Heart left ventricle (tissue), 16 donors: ENCODE measurements at places on chromosomes 11 and 22. TPM values are rescaled to one million over a fixed set of nuclear protein-coding genes. Genes with fewer than 3 reads are reported as not detected.

The CRYBB3 gene
- not detected for total RNA-seq

The MRGPRE gene
- 0.65 TPM for total RNA-seq

The TBX10 gene
- total RNA-seq: not detected

The APOL5 gene
- not detected for total RNA-seq

The RFPL3 gene
- not detected for total RNA-seq

The AQP11 gene
- total RNA-seq: 1.2 TPM

The RAB6A gene
- 123 TPM for total RNA-seq

The LRP4 gene
- total RNA-seq: 22.0 TPM

The IL17REL gene
- total RNA-seq: not detected

The DRG1 gene
- total RNA-seq: 55.5 TPM

The KRTAP5-10 gene
- total RNA-seq: not detected

The NXPE1 gene
- total RNA-seq: not detected

DNA sequence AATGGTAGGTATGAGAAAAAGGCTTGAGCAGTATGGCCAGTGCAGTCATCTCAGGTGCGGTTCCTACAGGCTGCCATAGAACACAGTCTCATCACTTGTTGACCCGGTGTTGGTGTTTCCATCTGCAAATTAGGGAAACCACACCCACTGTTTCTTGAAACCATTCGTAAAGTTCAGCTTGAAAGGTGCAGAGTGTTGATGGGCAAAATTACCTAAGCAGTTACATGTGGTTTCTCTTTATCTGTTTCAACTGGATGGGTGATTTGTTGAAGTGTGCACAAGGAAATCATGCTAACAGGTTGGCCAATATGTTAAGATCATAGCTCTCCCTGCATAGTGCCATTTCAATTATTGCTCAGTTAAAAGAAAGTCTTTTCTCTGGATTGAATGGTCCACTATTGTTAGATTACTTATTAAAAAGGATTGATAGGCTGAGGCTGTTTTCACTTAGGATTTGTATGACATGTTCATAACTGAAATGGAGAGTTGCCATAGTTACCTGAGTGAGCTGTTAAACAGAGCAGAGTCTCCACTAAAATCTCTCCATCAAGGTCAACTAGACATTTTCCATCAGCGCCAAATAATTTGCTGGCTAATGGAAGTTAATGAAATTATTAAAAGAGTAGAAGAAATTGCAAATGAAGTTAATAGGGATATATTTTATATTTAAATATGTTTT is 203.1 kb upstream of the MTMR2 start:
- DNase-seq: no peak

DNA sequence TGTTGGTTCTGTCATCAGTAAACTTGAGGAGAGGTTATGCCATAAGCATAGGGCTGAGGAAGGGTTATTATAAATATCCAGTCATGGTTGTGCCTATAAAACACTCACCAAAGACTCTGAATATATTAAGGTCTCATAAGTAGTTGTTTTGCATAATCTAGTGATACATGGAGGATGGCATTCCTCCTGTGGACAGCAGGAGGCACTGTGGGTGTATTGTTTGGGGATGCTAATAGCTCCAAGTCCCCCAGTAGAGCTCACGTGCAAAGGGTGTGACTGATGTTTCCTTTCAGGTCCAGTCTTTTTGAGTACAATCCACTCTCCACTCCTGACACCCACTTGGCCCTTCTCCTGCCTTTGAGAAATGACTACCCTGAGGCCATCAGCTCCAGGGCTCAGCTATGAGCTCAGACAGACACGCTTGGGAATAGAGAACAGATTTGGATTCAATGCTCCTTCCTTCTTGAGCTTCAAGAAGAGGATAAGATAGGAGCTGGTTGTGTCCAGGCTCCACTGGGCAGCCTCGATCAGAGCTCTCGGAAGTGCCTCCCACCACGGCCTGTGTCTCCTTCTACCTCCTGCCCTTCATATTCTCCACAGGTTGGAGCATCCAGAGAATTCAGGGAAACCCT is 85.2 kb upstream of the IGLL5 start:
- no peak for DNase-seq

DNA sequence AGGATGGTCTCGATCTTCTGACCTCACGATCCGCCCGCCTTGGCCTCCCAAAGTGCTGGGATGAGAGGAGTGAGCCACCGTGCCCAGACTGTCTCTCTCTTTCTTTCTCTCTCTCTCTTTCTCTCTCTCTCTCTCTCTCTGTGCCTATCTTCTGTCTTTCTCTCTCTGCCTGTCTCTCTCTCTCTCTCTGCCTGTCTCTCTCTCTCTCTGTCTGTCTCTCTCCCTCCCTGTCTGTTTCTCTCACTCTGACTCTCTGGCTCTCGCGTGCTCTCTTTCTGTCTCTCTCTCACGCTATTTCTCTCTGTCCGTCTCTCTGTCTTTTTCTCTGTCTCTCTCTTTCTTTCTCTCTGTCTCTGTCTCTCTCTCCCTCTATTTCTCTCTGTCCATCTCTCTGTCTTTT is 3911.2 kb upstream of the OR11H1 start:
- DNase-seq: no peak

DNA sequence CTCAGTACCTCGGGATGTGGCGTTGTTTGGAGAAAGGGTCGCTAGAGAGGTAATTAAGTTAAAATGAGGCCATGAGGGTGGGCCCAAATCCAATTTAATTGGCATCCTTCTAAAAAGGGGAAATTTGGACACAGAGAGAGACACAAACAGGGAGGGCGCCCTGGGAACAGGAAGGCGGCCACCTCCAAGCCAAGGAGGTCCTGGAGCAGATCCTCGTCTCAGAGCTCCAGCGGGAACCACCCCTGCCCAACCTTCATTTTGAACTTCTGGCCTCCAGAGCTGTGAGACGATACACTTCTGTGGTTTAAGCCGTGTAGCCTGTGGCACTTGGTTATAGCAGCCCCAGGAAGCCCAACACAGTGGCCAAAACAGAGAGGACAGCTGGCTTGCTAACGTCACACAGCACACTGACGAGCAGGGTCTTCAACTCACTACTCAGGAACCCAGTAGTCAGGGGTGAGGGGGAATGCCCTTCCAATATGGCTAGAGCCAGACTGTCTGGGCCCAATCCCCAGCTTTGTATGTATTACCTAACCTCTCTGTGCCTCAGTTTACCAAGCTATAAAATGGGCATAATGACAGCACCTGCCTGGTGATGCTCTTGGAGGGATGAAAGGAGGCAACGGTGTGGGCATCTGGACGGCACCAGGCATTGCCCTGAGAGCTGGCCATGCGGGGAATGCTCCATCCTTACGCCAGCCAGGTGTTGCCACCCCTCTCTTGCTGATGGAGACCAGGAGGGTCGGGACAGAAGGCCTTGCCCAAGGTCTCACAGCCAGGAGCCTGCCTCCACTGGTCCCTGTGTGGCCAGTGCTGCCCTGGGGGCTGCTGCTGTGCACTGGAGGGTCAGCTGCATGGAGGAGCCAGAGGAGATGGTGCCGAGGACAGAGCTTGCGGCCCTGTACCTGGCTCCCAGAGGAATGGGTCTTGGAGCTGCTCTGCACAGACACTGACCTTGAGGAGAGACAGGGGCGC is 53.3 kb upstream of the LINC01488 start:
- no peak for DNase-seq

GRCh38 chr11:35662061-35662648 is 420 bp upstream of the TRIM44 start:
- no peak for DNase-seq

DNA sequence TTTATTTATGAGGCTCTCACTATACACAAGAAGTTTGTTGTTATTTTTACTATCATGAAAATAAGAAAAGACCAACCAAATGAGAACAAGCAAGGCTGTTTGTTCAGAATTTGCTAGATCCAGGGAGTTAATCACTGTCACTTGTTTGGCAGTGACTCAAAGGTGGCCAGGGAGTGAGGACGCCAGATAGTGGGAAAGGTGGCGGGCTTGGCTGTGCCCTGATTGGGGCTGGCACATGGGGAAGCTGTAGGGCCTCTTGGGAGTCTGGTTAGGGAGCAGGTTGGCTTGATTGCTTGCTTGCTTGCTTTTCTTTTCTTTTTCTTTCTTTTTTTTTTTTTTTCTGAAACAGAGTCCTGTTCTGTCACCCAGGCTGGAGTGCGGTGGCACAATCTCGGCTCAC is 53.1 kb upstream of the SLC22A12 start:
- DNase-seq: no peak

GRCh38 chr11:61392981-61393595 is 701 bp downstream of the TMEM216 start:
- no peak for DNase-seq

- DNase-seq: no peak
Observed at GRCh38 chr11:133677387-133677786, 145.1 kb upstream of the OPCML start.

DNA sequence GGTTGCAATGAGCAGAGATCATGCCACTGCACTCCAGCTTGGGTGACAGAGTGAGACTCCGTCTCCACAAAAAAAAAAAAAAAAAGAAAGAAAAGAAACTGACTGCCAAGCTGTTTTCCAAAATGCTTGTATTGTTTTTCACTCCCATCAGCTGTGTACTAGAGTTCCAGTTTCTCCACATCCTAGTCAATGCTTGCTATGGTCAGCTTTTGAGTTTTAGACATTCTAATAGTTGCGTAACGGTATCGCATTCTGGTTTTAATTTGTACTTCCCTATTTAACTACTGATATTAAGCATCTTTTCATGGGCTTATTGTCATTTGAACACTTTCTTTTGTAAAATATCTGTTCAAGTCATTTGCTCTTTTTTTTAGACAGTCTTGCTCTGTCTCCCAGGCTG is 55.7 kb downstream of the TSPAN18 start:
- DNase-seq: no peak

- DNase-seq: peak; percentile 99
Observed at GRCh38 chr11:9314291-9315077, at the start of gene TMEM41B. TMEM41B (minus strand) TSS chr11:9314593; CDS start chr11:9314441, 152 bp downstream.

- DNase-seq: no peak
Observed at GRCh38 chr11:117796456-117796871, 552 bp downstream of the DSCAML1 start.

- DNase-seq: no peak
Observed at GRCh38 chr11:134097166-134097565, 28.3 kb downstream of the JAM3 start.

DNA sequence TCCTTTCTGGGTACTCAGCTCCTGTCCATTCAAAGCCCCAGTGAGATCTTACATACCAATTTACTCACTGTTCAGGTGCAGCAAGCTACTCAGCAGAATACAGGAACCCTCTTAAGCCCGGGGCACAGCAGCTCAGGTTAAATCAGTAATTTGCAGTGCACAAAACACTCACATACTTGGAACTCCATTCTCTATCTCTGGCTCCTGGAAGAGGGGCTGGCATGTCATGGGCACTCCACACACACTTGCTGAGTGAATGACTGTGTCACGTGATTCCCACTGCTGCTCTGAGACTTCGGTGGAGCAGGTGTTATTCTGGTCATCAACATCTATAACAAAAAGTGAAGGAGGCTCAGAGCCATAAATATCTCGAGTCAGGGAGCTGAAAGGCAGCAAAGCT is 157.3 kb upstream of the BDNF start:
- no peak for DNase-seq

- DNase-seq: no peak
Observed at GRCh38 chr11:111845276-111846028, 25.9 kb downstream of the ALG9 start.

- DNase-seq: no peak
Observed at GRCh38 chr22:45188779-45189178, 25.1 kb downstream of the NUP50 start.

- DNase-seq: no peak
Observed at GRCh38 chr22:38403812-38404211, 51.2 kb downstream of the KCNJ4 start.

- DNase-seq: peak; percentile 59
Observed at GRCh38 chr11:86948733-86949132, 6.5 kb downstream of the FZD4 start.

GRCh38 chr11:9535189-9535781 is 38.2 kb upstream of the WEE1 start:
- peak; percentile 66 for DNase-seq

GRCh38 chr11:30855383-30856006 is 269.3 kb upstream of the MPPED2 start:
- no peak for DNase-seq

DNA sequence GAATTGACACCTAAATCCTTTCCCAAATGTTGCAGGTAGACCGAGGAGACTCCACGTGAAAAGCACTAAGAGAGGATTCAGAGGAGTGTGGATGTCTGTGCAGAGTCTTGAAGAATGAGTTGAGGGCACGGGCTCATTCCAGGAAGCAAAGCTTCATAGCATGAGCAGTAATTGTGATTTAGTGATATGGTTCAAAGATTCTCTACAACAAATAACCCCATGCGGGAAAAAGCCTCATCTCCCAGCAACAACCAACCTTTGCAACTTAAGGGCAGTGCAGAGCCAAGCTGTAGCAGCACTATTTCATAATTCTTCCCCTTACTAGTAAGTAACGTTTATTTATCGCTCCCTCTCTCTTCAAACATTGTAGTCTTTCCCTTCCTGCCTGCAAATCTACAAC is 87.5 kb upstream of the CLMP start:
- DNase-seq: no peak

GRCh38 chr11:94793002-94793401 is 24.8 kb downstream of the AMOTL1 start:
- no peak for DNase-seq

- no peak for DNase-seq
Observed at GRCh38 chr11:87179621-87180020, 141.9 kb downstream of the TMEM135 start.

DNA sequence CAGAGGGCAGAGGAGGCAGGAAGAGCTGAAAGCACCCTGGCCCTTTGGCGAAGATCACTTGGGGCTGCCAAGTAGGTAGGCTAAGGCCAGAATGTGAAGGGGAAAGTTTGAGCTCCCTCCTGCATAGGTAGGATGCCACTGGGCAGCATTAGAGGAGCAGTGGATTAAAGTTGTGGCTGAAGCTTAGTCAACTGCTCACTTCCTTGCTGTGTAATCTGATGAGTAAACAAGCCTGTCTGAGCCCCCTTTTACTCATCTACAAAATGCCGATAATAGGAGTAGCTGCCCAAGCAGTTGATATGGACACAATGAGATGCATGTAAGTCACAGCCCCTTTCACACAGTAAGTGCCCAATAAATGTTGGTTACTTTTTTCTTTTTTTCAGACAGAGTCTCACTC is 216.4 kb downstream of the MN1 start:
- DNase-seq: no peak

DNA sequence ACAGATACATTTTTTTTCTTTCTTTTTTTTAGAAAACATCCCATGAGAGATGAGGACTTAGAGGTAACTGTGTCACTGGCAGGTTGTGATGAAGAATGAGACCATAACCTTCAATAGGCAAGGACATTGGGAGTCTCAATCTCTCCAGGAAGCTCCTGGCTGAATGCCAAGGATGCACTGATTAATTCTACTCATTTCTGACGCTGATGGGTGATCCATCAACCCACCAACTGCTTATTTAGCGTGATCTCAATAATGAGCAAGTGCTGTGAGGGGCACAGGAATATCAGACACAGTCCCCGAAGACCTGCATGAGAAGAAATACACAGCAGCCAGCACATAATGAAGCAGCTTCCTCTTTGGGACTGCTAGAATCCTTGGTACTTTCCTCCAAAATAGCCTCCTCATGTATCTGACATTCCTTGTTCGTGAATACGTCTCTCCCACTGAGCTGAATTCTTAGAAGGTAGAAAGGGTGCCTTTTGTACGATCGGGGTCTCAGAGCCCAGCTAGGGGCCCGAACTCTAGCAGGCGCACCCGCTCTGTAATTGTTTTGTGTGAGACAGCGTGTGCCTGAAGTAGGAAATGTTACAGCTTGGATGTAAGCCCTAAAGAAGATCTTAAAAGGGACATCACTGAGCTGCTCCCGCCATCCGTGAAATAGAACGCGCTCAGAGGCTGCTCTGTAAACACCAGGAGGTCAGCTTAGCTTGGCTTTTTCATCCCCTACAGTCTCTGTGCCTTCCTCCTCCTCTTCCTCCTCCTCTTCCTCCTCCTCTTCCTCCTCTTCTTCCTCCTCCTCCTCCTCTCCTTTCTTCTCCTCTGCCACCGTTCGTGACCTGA is 7.2 kb downstream of the CLMP start:
- no peak for DNase-seq
